OCI-LY7 (cell line): ENCODE measurements at places on chromosomes 4 and X. TPM values are rescaled to one million over a fixed set of nuclear protein-coding genes. Genes with fewer than 3 reads are reported as not detected.

GRCh38 chr4:153809307-153809706, 20.4 kb upstream of the SFRP2 start:
- no peak for DNase-seq

DNA sequence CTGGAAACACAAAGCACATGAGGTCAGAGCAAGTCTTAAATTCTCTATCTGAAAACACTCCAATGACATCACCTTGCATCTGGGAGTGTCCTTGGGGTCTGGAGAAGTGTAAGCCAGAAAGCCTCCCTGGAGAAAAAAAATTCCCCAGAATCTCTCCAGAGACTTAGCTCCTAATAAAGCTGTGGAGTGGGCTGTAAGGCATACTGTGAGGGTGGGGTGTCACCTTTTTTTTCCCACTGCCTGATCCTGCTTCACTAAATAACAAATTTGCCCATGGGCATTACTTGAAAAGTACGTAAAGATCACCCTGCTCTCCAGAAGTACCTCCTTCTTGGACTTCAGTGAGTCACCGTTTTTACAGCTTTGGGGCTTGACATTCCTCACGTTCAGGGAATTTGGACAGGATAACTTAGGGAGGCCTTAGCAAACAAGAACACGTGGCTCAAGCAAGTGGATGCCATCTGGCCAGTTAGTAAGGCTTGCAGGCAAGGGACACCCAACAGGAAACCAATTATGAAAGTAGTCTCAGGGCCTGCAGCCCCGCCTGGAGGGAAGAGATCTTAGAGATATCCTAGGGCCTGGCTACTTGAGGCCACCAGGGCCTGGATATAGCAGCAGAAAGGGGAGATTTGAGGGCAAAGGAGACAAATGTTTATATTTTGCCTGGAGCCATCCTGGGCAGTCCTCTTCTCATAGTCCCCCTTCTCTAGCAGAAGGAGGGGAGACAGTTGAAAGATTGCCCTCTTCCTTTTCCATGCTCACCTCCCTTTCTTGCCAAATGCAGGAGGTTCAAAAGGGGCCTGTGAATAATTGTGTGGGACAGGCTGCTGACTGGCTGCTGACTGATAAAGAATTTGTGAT, 60.1 kb upstream of the PLAC1 start:
- no peak for DNase-seq

- DNase-seq, result no peak
Measured at GRCh38 chr4:108933046-108933445, 170.2 kb upstream of the ETNPPL start.

- DNase-seq, result no peak
Measured at GRCh38 chr4:6456450-6456849, 16.0 kb downstream of the PPP2R2C start.

DNA sequence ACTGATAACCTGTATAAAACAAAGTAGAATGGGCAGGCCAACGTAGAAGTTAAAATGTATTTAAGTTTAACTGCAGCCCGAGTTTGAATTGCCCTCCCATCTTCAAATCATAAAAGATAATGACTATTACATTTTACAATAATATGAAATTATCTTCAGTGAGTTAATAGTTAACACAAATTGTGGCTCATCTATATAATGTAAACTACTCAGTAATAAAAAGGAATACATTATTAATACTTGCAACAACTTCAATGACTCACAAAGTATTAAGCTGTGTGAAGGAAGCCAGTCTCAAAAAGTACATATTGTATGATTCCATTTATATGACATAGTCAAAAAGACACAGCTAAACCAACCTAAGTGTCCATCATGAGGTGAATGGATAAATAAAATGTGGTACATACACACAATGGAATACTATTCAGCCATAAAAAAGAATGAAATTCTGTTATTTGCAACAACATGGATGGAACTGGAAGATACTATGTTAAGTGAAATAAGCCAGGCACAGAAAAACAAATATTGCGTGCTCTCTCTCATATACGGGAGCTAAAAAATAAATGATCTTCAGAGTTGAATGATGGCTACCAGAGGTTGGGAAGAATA, 7.8 kb downstream of the PLRG1 start:
- no peak for DNase-seq

- DNase-seq, result peak; percentile 28
Measured at GRCh38 chr4:1008840-1009541, 2.4 kb upstream of the FGFRL1 start.

GRCh38 chr4:82481506-82481840, 51.1 kb downstream of the ENOPH1 start:
- no peak for DNase-seq

- no peak for DNase-seq
Measured at GRCh38 chr4:38928974-38929373, 61.4 kb downstream of the FAM114A1 start.

GRCh38 chr4:98969878-98970785, 25.4 kb upstream of the METAP1 start:
- no peak for DNase-seq

- peak; percentile 78 for DNase-seq
Measured at GRCh38 chr4:53804719-53805118, 213.4 kb upstream of the LNX1 start.

- DNase-seq, result no peak
Measured at GRCh38 chr4:119477412-119478053, 151.1 kb downstream of the PDE5A start.

GRCh38 chr4:145498430-145498829, 16.8 kb downstream of the SMAD1 start:
- no peak for DNase-seq

- no peak for DNase-seq
Measured at GRCh38 chr4:154009191-154009590, 220.3 kb upstream of the SFRP2 start.

DNA sequence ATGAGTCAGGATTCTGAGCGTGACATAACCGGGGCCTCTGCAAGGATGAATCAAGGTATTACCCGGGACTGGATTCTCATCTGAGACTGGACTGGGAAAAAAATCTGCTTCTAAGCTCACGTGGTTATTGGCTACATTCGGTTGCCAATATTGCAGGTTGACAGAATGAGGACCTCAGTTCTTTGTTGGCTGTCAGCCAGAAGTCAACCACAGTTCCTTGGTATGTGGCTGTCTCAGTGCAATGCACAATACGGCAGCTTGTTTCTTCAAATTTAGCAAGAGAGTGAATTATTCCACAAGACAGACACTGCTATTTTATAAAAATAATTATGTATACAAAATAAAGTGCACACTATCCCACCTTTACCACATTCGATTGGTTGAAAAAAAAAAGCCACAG, 424.2 kb downstream of the KLHL4 start:
- DNase-seq, result no peak

DNA sequence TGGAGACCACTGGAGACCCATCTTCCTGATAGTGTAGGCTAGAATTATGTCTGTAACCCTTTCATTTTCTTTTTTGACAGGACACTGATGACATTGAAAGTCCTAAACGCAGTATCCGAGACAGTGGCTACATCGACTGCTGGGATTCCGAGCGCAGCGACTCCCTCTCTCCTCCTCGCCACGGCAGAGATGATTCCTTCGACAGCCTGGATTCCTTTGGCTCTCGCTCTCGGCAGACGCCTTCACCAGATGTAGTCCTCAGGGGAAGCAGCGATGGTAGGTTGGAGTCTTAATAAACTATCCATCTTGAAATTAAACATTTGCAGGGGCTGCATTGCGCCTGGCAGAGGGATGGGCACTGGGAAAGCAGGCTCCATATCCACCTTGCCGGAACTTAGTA, 75.4 kb downstream of the LIMCH1 start:
- DNase-seq, result no peak

DNA sequence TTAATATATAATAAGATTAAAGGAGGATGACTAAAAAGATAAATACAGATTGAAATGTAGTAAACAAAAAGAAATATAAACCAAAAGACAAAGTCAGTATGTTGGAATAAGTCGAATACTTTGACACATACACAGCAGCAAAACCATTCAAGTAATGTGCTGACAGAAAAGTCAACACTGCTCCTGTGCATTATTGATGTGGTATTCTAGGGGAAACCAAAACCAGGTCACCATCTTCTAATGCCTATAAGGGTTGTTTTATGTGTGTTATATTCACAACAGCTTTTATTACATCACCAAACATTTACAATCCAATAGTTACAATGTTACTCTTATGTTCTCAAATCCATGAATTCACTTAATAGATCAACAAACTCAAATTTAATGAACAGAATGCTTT, 111.8 kb upstream of the DKK2 start:
- no peak for DNase-seq

- no peak for DNase-seq
Measured at GRCh38 chrX:120499301-120500072, 30.4 kb upstream of the LAMP2 start.

DNA sequence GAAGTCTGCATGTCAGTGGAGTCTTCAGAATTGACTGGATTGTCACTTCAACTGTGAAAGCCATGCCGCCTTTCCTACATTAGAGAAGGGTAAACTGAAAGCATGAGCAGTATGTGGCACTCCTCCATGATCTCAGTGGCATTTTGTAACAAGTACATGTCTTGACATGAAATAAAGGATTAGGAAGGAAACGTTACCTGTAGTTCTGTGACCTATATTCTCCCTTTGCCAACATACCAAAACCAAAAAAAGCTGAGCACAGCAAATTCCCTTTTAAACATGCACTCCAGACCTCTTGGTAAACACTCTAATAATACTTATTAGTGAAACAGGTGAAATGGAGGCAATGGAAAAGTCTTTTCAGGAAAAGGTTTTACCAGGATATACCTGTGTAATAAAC, 344.2 kb downstream of the GRIA2 start:
- no peak for DNase-seq

DNA sequence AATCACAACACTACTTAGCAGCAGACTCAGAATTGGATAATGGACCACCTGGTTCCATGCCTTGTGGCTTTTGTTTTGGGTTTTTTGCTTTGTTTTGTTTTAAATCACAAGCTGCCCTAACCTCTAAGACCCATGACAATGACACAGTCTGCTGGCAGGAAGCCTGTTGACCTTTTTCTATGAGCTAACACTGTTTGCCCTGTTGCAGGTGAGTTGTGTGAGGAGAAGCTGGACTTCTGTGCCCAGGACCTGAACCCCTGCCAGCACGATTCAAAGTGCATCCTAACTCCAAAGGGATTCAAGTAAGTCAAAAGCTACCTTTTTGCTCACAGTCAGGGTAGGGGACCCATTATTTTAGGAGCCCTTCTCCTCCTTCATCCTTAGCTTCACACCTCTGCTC, 110.8 kb upstream of the PACRGL start:
- no peak for DNase-seq

DNA sequence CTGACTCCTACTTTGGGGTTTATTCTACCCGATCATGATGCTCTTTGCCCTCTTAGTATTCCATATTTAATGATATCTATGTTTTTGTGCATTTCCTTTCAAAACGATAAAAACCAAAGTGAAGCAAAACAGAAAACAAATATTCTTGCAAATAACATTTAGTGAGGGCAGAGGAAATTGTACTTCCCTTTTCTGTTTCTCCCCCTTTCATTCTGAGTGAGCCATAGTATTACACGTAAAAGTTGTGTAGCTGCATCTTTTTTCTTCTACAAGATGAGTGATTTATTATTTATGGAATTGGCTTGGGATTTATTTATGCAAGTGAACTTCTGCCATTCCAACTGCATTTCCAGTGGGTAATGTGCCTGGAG, 109.9 kb downstream of the AFF2 start:
- DNase-seq, result no peak

GRCh38 chrX:45761920-45762319, 561.2 kb upstream of the DIPK2B start:
- DNase-seq, result no peak

DNA sequence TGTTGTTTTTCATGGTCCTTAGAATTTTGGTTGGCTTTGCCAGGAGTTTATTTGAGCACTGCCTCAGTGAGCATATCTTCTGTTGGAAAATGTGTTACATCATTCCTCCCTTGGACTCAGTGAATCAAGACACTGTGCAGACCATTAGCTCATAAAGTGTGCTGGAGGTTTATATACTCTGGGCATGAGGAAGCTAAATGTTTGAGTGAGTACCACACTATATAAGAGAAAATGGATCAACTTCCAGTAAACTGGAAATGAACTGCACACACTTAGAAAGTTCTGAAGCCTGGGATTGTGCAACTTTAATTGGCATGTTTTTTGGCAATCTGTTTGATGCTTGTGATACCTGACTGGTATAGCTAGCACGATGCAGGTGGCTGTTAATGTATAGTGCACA, 75.9 kb downstream of the LIMCH1 start:
- DNase-seq, result no peak

DNA sequence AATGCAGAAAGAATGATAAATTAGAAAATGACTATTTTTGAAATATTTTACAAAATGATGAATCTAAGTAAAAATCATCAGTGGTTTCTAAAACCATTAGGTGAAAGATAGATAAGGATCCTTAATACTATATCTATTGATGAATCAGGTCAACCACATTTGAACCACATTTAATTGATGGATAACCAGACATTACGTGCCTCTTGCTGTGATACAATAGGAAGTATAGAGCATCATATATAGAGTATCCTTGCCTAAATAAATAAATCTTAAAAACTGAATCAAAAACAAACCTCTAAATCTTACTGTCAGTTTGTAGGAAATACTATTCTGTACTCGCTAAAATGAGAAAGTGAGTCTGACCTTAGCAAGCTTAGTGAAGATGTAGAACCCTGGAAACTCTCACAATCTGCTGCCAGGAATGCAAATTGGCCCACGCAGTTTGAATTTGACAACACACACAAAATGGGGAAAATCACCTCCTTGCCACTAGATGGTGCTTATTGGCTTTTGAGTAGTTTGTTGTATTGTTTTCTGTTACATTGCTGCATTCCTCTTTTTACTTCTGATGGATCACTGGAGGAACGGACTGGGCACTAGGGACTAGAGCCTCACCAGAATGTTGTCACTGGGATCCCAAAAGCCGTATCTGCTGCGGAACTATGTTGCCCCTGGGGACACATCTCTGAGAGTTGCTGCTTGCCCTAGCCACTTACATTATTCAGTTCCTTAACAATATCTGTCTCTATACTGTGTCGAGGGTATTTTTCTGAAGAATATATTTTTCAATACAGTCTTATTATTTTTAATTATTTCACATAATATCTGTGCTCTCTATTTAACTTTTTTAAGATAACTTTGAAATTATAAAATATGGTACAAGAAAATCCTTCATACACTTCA, 25.4 kb upstream of the SLAIN2 start:
- peak; percentile 53 for DNase-seq

DNA sequence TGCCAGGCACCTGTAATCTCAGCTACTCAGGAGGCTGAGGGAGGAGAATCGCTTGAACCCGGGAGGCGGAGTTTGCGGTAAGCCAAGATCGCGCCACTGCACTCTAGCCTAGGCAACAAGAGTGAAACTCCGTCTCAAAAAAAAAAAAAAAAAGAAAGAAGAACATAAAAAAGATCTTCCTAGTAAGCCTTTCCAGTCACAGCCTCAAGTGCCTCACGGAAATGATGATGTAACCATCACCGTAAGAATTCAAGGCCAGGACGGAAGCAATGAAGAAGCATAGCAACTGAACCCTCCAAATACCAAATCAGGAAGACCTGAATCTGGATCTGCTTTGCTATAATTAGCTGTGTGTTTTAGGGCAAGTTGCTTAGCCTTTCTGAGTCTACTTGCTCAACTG, 28.8 kb downstream of the RBM47 start:
- DNase-seq, result no peak

The UNC5C gene
- total RNA-seq, result not detected in 2 replicates

The TRPC3 gene
- total RNA-seq, result not detected in 2 replicates

The NDST3 gene
- total RNA-seq, result not detected in 2 replicates

The SH2D1A gene
- 0.63 and 0.77 TPM in 2 replicates for total RNA-seq

The PIN4 gene
- total RNA-seq, result 14.6 and 16.1 TPM in 2 replicates

The PDCL2 gene
- total RNA-seq, result not detected in 2 replicates

The DUSP9 gene
- not detected in 2 replicates for total RNA-seq

The TACC3 gene
- total RNA-seq, result 257 and 272 TPM in 2 replicates

The BEX1 gene
- total RNA-seq, result not detected in 2 replicates

The MSX1 gene
- 2.0 and 2.1 TPM in 2 replicates for total RNA-seq

The PITX2 gene
- 6.5 and 7.9 TPM in 2 replicates for total RNA-seq

The SMIM10 gene
- 0.96 and 1.5 TPM in 2 replicates for total RNA-seq

The TMPRSS11D gene
- not detected in 2 replicates for total RNA-seq

The NDST4 gene
- total RNA-seq, result not detected in 2 replicates
